ENCODE measurements at places on chromosomes 3 and 15.
A peak's percentile ranks its signal among the peaks of the same experiment; 100 is the strongest.

DNA sequence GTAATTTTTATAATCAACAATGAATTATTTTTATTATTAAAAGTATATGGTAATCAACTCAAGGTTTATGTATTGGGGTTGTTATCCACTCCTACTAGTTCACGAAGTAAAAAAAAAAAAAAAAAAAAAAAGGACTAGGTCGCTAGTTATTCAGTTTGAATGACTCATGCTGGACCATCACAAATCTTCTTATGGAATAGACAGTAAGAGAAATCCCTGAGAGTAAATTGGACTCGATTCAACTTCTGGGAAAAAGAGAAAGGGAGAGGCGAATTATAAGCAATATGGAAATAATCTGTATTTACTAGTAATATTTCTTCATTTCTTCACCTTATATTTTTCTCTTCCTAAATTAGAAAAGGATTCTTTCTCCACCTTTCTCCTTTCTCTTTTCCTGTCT is 2.0 kb downstream of the MYEF2 start:
- DNase-seq = no peak

DNA sequence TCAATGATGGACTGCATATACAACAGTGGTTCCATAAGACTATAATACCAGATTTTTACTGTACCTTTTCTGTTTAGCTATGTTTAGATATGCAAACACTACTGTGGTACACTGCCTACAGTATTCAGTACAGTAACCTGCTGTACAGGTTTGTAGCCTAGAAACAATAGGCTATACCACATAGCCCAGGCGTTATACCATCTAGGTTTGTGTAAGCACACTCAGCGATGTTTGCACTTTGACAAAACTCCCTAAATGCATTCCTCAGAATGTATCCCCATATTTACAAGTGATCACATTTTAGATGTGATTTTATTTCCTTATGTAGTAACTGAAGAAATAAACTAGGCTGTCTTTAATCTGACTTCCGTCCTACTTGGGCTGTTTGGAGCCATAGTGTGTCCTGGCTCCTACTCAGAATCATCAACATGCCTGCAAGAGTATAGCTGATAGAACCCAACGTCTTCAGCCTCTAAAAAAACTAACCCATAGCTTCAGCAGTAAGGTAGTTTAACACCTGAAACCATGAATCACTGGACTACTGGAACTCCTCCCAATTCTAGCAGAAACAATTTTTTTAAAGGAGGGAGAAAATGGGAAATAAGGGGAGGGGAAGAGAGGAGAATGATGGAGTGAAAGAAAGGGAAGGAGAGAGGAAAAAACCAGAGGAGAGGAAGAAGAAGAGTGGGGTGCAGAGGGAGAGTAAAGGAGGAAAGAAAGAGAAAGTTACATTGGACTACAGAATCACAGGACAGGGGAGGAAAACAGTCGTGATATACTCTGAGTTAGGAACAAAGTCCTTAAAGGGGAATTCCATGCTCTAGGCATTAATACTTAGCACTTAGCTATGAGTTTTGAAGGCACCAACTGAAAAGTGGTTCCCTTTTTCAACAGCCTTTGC is 67.7 kb upstream of the PLXND1 start:
- no peak for DNase-seq

DNA sequence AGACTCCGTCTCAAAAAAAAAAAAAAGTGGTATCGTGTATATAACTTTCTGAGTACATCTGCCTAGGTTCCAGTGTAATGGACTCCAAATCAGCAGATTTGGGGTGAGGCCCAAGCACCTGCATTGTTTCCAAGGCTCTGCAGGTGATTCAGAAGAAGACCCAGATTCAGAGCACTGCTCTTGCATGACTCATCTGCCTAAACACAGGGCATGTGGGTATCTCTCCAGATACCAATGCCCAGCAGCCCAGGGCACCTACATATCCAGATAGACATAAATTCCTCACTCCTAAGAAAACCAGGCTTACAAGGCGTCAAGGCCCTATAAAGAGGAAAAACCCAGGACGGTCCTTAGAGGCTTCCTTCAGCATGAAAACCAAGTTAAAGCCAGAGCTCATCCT is 24.3 kb downstream of the NDUFAF1 start:
- no peak for DNase-seq

GRCh38 chr3:32436816-32437189 is 45.1 kb downstream of the CMTM7 start:
- DNase-seq = no peak

DNA sequence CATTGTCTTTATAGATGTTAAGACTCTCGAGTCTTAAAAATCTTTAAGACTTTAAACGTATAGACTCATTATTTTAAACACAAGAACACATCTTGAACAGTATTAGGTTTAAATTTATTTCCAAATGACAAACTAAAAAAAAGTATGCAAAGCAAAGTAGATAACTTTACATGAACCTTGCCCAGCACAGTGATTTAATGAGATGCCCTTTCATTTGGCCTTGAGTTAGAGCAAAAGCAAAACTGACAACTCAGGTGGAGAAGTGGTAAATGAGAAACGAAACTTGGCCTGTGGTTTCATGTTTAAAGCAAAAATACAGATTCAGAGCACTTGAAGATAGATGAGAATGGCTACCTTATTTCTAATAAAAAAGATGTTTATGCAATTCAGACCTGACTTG is 8.6 kb downstream of the GPR15 start:
- DNase-seq = no peak

DNA sequence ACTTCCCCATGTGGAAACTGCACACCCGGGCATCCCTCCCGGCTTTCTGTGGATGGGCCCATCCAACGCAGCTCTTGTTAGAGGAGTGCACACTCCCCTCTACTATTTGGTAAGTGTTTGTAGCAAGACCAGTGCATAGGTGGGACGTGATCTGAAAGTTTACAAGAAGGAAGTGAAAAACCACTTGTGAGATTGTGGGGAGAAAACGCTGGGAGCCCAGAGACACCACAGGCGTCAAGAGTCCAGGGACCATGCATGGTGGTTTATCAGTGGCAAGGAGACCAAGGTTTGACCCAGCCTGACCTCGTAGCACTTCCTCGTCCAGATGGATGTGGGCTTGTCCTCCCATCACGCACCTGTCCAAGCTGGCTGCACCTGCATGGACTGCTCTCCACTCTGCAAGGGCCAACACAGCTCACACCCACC is 51.6 kb downstream of the ATP10A start:
- no peak for DNase-seq

GRCh38 chr15:72155003-72155621 is 36.9 kb downstream of the SENP8 start:
- peak; percentile 59 for DNase-seq

- no peak for DNase-seq
Observed at GRCh38 chr3:138389841-138390581, 41.6 kb downstream of the MRAS start.

DNA sequence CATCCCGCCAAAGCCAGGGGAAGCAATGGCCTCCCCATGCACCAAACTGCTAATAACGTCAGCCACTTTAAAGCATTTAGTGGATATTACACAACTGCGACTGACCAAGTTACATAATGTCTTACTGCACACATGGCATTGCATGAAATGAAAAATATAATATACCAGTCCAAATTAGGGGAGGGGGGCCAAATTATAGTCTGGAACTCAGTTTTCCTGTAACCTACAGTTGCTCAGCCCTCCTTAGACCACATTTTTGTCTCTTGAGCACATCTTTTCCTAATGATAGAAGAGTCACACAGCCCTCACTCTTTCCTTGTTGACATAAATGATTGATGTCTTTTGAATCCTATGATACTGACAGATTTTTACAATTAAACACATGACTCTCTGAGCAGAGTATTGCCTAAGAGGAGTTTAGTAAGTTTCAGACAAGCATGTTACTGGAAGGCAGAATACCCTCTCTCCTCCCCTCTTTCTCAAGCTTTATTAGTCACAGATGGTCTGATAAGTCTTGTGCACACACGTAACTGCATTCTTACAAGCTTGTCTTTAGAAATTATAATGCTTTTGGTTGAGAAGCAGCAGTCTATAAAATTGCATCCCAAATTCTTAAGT is 1.1 kb upstream of the PLD1 start:
- no peak for DNase-seq

DNA sequence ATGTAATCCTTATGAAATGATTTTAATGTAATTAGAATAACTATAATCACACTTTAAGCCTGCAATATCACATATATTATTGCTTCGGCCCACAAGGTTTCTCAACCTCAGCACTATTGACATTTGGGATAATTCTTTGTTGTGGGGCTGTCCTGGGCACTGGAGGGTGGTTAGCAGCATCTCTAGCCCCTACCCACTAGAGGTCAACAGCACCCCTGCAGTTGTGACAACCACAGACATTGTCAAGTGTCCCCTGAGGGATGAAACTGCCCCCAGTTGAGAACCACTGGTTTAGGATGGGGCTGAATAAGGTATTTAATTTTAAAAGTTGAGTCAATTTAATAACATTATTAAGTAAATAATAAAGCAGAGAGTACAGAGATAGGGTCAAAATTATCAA is 6.4 kb upstream of the ABHD2 start:
- DNase-seq = no peak

DNA sequence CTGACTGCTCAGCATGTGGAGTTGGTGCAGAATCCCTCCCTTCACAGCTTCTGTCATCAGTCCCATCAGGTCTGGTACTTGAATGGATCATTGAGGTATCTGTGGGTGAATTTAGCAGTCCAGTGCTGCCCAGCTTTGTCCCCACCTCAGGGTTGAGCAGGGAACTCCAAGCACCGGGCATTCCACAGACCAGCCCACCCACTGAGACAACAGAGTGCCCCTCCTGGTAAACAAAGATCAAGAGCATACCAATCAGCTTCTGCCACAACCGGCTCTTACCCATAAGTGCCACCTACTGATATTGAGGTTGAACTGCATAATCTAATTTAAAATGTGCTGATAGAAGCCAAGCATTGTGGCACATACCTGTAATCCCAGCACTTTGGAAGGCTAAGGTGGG is 57.1 kb upstream of the FXR1 start:
- DNase-seq = no peak

- no peak for DNase-seq
Observed at GRCh38 chr3:61665987-61666386, 104.6 kb downstream of the PTPRG start.

GRCh38 chr3:141710888-141711616 is 27.0 kb upstream of the RNF7 start:
- DNase-seq = no peak

DNA sequence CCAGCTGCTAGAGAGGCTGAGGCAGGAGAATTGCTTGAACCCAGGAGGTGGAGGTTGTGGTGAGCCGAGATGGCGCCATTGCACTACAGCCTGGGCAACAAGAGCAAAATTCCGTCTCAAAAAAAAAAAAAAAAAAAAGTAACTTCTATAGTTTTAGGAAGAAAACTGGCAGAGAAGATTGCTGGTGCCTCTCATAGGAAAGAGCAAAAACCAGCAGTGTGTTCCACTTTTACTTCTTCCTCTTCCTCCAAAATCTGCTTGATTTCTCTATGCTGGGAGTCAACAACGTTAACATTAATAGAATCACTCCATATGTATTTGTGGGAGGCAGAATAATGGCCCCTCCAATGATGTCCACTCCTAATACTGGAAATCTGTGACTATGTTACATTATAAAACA is 12.5 kb upstream of the NR1D2 start:
- DNase-seq = no peak

DNA sequence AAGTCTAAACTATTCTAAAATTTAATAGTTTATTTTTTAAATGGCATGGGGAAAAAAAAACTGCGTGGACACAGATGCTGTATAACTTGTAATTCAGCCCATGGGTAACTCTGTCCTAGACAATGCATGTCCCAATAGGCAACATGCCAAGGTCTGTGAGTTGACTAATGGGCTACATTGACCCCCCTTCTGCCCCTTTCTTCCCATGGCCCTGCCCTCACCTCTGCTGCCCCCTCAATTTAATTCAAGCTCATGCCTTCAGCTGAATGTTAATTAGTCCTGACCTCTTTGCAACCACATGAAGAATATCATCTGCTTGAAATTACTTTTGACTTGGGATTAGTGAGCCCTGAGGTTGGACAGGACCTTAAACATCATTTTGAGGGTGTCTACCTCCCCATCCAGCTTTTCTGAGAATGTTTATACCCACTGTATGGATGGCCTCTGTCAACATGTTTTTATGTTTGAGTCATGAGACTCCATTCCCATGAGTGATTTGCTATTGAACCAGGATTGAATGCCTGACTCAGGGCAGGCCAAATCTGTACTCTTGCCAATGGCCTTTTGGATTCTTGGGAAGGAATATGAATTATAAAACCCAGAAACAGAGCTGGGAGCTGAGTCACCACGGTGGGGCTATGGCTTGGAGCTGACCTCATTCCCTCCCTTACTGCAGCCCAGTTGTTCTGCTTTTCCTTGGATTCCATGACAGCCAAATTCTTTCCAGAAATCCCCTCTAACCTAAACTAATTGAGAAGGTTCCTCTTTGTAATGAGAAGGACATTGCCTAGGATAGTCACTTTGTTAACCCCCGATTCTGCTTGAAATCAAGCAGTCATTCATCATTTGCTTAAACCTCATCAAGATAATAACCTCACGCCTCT is 33.5 kb upstream of the PDE8A start:
- DNase-seq = no peak

DNA sequence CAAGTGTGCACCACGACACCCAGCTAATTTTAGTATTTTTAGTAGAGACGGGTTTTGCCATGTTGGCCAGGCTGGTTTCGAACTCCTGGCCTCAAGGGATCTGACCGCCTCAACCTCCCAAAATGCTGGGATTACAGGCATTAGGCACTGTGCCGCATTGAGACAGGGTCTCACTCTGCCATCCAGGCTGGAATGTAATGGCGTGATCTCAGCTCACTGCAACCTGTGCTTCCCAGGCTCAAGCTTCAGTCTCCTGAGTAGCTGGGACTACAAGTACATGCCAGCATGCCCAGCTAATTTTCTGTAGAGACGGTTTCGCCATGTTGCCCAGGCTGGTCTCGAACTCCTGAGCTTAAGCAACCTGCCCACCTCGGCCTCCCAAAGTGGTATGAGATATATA is 51.6 kb downstream of the ACAD9 start:
- no peak for DNase-seq

DNA sequence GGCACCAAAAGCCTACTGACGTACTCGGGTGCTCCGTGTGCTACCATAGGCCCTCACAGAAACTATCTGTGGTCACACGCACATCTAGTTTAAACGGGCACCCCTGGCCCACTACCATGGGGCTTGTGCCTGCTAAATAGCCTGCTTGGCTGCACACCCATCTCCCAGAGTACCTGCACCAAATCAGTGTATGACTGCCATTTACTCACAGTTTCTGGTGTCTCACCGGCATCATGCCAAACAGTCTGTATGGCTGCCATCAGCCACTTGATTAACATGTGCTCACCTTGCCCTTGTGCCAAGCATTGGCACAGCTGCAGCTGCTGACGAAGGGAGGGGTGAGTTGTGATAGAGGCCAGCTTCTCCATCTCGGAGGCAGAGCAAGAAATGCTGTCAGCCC is 232.7 kb downstream of the IGSF11 start:
- no peak for DNase-seq

DNA sequence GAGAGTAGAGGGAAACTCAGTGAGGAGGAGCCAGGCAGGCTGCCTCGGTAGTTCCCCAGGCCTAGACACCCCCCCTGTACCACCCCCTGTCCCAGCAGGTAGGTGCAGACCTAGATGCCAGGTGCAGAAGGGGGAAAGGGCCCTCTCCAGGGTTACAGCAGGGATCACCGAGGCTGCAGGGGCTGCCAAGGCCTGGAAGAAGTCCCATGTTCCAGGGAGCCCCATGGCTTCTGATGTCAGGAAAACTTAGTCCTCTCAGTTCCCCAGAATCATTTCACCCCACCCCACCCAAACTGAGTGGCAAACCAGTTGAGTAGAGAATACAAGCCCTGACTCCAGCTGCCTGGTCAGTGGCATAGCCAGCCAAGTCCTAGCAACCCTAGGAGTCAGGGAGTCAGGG is 7.4 kb upstream of the SEMA3B start:
- DNase-seq = no peak
